Omental fat pad (tissue), 4 donors: ENCODE measurements at places on chromosomes 1 and 21. TPM values are rescaled to one million over a fixed set of nuclear protein-coding genes. Genes with fewer than 3 reads are reported as not detected.

The RYR2 gene
- total RNA-seq: 1.2 TPM

- no peak for DNase-seq
These were observed 29.1 kb downstream of the SLC19A1 start for GRCh38 chr21:45513003-45513717.

The HSD3B1 gene
- total RNA-seq: not detected

DNA sequence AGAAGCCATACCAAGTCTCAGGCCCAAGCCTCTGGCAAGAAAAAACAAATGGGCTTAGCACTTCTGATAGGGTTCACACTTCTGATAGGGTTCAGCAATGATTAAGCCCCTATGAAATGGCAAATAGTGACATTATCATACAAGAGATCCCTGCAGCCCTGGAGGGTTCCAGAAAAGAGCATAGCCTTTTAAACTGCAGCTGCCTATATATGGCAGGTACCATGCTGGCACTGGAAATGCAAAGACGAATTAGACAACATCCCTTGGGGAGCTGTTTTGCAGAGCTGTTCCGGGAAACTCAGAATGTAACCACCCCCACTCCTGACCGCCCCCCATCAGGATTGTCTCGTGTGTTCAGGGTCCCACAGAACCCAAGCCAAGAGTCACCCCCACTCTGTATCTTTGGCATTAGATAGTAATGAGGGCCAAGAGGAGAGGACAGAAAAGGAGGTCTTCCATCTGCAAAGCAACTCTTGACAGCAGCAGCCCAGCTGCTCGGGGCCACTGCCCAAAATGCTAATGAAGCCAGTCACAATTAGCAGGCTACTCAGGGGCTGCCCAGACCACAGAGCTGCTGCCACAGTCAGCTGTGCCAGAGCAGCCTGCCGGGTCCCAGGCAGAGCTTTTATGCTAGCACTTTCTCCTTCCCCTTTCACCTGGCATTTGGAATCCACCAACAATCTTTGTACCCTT lies 50.9 kb downstream of the ITPKB start:
- DNase-seq: no peak

DNA sequence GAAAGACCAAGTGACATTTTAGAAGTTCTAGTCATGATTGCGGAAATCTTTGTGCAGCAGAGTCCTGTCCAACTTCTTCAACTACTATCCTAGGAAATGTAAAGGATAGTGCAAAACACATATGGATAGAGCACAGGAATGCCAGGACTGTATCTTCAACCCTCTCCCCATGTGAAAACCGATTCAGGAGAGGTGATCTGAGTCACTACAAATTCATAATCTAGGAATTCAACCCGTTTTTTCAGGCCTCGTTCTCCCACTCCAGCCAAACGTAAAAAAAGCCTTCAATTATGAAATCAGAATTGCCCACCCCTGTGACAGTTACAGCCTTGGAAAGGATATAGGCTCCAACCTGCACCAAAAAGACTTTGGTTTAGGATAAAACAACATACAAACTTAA lies 52.9 kb upstream of the RGS1 start:
- no peak for DNase-seq

GRCh38 chr1:244241438-244241837 lies 190.4 kb downstream of the ZBTB18 start:
- DNase-seq: no peak

The MDM4 gene
- 96.3 TPM for total RNA-seq

The OR2T29 gene
- not detected for total RNA-seq

DNA sequence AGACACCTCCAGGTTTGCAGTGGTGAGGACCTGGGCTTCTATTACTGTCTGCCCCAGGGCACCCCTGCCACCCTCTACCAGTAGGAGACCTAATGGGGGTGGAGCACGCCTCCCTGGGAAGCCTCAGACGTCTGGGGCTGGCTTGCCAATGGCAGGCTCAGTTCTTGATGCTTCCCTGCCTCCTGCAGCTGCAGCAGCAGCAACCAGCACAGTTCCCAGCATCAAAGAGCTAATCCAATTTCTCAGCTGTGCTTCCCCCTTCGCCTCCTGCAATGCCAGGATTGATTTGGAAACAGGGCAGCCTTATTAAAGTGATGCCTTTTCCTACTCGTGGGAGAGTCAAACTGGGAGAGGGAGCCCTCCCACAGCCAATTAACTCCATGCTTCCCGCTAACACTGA lies 8.2 kb downstream of the SYT2 start:
- no peak for DNase-seq

DNA sequence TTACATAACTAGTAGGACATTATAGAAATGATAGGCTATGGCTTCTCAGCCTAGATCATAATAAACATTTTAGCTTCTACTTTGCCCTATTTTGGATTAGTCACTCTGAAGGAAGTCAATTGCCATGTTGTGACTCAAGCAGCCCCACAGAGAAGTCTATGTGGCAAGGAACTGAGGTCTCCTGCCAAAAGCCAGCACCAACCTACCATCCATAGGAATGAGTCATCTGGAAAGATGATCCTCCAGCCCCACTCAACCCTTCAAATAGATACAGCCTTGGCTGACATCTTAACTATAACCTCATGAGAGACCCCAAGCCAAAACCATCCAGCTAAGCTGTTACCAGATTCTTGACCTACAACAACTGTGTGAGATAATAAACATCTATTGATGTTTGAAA lies 76.3 kb upstream of the BEND5 start:
- DNase-seq: no peak

The SEMA6C gene
- total RNA-seq: 25.5 TPM

- DNase-seq: no peak
These were observed 32.6 kb downstream of the ATP1B1 start for GRCh38 chr1:169138866-169139670.

The GPR52 gene
- 5.2 TPM for total RNA-seq

The FCN3 gene
- 33.1 TPM for total RNA-seq
